ENCODE measurements at places on chromosomes 1 and 21. TPM values are rescaled to one million over a fixed set of nuclear protein-coding genes. Genes with fewer than 3 reads are reported as not detected.

TNFAIP8L2 gene
- not detected for total RNA-seq

TMEM61 gene
- 0.45 TPM for total RNA-seq

NTNG1 gene
- total RNA-seq, result 1.5 TPM

ADAM30 gene
- not detected for total RNA-seq

IFNLR1 gene
- total RNA-seq, result 4.5 TPM

DNA sequence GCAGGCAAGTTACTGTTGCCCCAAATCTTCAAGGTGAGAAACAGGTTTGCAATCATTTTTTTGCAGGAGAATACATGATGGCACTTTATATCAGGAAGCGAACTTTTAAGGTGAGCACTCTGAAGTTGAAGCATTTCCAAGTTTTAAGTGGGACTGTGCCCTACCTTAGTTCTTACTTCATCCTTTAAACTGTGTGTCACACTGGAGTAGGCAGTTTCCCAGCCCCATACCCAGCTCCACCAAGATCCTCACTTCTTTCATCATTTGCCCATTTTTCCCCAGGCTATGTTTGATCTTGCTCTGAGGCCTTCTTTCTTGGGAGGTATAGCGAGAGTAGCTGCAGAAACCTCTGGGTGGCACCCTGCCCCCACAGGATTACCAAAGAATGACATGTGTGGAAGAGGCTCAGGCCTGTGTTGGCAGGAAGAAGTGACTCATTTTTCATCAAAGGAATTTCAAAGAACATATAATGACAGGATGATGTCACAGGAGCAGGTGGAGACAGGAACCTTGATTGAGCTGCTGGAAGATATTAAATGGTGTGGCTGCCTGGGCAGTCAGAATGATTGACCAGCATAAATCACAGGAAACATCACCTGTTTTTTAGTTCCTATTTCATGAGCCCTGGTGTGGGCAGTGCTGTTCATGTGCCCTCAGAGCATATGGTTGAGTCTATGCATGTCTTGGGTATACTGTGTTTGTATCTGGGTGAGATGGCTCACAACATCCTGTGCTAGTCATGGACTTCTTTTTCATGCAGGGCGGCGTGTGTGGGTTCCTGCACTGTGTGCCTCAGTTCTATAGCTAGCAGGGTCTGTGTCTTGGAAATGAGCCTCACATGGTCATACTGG is 20.8 kb upstream of the MACF1 start:
- DNase-seq, result peak; percentile 89

- DNase-seq, result no peak
These were observed 70.0 kb downstream of the NVL start for GRCh38 chr1:224259986-224260385.

GRCh38 chr21:34029743-34030528 is 43.4 kb upstream of the MRPS6 start:
- DNase-seq, result peak; percentile 19

DNA sequence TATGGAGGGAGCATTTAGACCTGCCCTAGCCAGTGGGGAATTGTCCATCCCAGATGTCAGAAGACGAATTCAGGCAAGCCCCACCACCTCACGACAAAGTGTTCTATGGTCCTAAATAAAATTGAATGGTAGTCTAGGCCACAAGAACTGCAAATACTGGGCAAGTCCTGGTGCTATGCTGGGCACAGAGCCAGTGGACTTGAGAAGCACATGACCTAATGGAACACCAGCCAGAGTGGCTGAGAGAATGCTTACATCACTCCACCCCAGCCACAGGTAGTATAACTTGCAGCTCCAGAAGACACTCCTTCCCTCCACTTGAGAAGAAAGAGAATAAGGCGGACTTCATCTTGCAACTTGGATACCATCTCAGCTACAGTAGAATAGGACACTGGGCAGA is 567.3 kb upstream of the CXADR start:
- no peak for DNase-seq

GRCh38 chr21:19683492-19683891 is 1279.9 kb upstream of the TMPRSS15 start:
- no peak for DNase-seq

- no peak for DNase-seq
These were observed 599.8 kb upstream of the CXADR start for GRCh38 chr21:16913010-16913409.

DNA sequence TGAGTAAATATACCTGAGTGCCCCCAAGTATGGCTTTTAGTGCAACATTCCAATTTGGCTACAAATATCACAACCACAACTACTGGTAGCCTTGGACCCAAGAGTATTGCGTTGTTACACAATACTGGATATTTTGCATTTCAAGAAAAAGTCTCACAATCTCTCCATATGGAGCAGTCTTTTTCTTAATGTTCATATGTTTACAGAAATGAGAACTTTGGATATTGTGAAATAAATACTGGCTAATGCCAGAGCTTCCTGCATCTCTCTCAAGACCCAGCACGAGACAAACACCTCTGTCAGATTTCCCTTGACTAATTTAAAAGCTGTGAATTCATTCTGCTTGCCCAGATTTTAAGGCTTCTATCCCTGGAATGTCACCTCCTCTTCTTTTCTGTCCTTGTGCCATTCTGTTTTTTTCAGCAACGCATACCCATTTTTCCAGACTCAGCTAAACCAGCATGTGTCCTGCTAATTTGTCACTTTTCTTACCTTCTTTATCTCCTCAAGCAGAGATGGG is 136.2 kb upstream of the BACE2 start:
- DNase-seq, result no peak

GRCh38 chr1:195336812-195337211 is 1271.4 kb downstream of the KCNT2 start:
- no peak for DNase-seq

All from Calu3 (cell line).